Activated naive CD8-positive, alpha-beta T cell treated with anti-CD3 and anti-CD28 coated beads, Interleukin-2, amount 50 U/mL, for 24 hours (primary cell): ENCODE measurements at places on chromosomes 5 and 9.
A peak's percentile ranks its signal among the peaks of the same experiment; 100 is the strongest.

DNA sequence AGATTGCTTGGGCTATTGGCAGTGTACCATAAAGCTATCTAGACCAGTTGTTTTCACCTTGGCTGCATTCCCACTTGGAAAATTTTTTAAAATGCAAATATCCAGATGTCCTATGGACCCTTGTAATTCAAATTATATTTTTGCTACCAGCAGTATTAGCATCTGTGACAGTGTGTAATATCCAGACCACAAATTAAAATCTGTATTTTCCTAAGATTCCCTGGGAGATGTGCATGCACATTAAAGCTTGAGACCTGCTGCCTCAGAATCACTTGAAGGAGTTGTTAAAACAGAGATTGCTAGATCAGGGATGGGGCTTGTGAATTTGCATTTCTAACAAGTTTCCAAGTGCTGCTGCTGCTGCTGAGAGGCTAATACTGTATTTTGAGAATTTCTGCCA is 381.2 kb upstream of the PDE4D start:
- no peak for DNase-seq

- no peak for DNase-seq
Observed at GRCh38 chr5:74185599-74185998, 454.9 kb downstream of the ENC1 start.

- DNase-seq, result no peak
Observed at GRCh38 chr5:123455640-123456039, 32.4 kb upstream of the CEP120 start.

- DNase-seq, result peak; percentile 34
Observed at GRCh38 chr9:110427497-110428104, 89.9 kb upstream of the TXNDC8 start.

DNA sequence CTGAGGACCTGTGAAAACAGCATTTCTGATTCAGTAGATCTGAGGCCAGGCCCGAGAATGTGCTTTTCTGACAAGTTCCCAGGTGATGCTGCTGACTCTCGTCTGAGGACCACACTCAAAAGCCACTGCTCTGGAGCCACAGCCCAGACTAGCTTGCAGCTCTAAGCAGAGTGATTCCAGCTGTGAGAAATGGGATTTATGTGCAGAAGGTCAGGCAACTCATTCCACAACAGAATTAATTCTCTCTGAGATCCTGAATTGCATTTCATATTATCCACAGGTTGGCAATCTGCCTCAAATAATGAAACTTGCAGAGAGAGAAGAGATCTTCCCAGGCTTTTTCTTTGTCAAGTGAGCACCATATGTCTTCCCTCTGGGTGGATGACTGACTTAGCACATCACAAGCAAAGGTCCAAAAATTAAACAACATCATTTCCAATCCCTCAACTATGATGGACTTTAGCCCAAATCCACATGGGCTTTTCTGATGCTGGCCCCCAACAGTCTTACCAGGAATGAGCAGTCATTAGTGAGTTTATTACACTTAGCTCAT is 140.2 kb downstream of the ALDH1A1 start:
- DNase-seq, result no peak

GRCh38 chr5:143714629-143715028 is 97.3 kb upstream of the HMHB1 start:
- DNase-seq, result no peak

DNA sequence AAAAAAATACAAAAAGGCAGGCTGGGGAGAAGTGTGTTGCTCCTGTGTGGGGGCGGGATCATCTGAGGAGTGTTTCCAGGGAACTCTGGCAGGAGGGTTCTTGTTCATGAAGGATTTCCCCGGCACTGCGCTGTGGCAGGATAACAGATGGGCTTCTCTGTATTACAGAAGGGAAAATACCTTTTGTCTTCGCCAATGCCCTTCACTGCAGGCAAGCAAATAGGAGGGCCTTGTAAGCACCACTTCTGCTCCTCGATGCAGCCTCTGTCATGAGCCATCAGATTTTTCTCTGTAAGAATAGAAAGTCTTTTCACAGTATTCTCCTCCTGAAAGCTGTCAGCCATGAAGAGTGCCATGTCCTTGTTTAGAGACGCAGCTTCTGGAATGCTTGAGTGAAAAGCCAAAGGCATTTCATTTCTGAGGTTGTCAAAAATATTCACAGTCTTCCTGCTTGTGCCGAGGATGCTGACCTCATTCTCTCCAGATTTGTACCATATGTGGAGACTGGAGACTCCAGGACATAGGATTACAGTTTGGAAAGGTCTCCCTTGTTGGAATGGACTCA is 294.0 kb downstream of the YTHDC2 start:
- DNase-seq, result no peak

DNA sequence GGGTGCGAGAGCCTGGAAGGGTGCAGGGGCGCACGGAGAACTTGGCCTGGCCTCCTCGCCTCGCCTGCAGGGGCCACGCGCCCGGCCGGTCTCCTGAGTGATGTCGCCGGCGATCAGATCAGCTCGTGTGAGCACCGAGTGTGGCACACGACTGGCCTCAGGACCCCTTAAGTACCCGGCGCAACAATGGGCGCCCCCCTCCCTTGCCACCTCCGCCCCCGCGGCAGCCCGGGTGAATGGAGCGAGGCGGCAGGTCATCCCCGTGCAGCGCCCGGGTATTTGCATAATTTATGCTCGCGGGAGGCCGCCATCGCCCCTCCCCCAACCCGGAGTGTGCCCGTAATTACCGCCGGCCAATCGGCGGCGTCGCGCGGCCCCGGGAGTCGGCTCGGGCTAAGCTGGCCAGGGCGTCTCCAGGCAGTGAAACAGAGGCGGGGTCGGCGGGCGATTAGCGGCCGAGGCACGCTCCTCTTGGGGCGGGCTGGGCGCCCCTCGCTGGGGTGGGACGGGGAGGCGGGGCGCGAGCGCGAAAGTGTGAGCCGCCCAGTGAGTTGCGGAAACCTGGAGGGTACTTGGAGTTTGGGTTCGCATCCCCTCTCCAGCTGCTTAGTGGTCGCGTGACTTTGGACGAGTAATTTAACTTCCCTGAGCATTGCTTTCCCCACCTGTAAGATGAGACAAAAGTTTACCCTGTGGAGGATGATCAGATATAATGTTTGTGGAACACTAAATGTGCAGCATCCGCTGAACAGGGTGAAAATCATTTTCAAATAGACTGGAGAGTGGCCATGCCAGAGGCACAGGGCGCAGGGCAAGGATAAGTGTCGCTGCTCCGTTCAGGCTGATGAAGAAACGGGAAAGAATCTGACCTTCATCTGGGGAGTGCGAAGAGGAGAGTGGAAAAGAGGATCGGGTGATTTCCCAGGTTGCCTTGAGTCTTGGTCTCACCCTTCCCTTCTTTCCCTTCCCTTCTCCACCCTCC is at the start of gene NEUROG1:
TSS of gene NEUROG1 (minus strand) at position 145 of the 982 bp plus-strand sequence. CDS start 274 bp downstream, outside the sequence.
- DNase-seq, result peak; percentile 8

GRCh38 chr5:3634061-3634460 is 38.4 kb downstream of the IRX1 start:
- DNase-seq, result no peak

DNA sequence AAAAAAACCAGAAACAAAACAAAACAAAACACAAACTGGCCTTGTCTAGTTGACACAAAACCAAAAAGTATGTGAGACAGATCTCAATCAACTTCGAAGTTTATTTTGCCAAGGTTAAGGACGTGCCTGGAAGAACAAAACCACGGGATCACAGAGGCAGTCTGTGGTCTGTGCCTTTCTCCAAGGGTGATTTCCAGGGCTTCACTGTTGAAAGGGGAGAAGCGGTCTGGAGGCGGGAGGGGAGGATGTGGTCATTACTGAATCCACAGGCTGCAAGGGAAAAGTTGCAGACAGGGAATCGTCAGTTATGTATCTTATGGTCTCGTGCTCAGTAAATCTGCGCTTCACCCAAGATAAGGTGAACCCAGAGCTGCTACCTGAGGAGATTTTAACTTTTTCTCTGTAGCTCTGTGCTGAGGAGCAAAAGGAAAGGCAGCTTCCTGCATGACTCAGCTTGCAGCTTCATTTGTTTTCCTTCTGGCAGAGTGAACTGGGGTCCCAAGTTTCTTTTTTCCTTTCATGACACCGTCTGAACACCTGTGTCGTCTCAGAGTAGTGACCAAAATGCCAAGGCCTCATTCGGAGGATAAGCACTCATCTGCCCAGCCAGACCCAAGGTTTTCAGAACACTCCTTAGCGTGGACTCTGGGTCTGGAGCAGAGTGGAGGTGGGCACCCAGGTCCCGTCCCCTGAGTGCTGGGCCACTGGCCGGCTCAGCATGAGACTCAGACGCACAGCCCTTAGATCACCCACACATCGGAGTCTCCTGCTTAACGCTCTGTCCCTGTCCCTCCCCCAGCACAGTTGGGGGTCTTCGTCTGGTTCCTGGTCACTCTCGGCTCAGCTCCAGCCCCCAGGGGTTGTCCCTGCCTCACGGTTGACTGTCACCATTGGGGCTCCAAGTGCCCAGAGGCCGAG is 25.9 kb downstream of the ROPN1L start:
- DNase-seq, result no peak

GRCh38 chr9:135479469-135480052 is at the start of gene PPP1R26:
TSS of gene PPP1R26 (plus strand) at chr9:135479782. CDS start at chr9:135484511, 4,729 bp downstream.
- DNase-seq, result no peak

DNA sequence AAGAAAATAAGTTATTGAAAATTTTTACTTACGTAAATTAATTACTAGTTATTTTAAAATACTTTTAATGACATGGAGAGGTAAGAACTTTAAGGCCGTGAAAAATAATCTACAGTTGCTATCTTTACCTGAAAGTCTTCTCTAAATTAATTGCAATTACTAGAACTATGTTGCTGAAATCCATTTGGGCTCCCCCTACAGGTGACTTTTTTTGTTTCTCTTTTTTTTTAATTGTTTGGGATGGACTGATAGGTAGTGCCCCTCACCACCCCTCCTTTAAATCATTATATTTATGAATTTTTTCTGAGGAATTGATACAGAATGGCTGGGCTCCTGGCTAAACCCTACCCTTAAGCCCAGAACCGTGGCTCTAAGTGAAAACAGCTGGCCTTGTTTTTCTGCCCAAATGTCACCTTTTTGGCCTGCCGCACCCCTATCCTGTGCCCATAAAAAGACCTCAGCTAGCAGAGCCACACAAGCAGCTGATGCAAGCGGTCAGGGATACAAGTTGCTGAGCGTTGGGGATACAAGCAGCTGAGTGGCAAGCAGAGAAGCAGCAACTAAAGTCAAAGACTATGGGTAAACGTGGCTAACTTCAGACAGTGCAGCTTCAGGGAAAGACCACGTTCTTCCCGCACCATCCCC is 315.2 kb upstream of the ACO1 start:
- DNase-seq, result no peak

- DNase-seq, result no peak
Observed at GRCh38 chr5:36870399-36871040, 6.0 kb upstream of the NIPBL start.

GRCh38 chr9:4932681-4933080 is 52.4 kb upstream of the JAK2 start:
- DNase-seq, result no peak

DNA sequence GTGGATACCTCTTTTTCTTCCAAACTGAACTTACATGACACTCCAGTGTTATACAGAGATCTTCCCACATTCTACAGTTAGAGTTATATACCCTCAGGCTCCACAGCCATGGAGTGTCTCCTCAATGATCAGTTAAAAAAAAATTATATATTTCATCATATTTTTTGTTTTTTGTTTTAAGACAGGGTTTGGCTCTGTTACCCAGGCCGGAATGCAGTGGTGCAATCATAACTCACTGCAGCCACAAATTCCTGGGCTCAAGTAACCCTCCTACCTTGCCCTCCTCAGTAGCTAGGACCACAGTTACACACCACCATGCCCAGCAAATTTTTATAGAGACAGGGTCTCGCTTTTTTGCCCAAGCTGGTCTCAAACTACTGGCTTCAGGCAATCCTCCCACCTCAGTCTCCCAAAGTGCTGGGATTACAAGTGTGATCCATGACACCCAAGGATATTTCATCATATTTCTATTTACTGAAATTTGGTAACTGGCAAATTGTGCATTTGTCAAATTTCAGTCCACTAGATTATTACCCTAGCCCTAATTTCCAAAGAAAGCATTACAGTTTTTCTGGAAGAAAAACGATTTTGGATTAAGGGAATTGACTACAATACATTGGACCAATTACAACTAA is 18.1 kb upstream of the SCAI start:
- no peak for DNase-seq

- no peak for DNase-seq
Observed at GRCh38 chr5:133075572-133076536, 24.0 kb downstream of the HSPA4 start.

- DNase-seq, result no peak
Observed at GRCh38 chr9:136054798-136055714, 40.0 kb downstream of the NACC2 start.

- DNase-seq, result no peak
Observed at GRCh38 chr5:56330167-56330566, 97.0 kb upstream of the ANKRD55 start.

- DNase-seq, result no peak
Observed at GRCh38 chr9:82149501-82149946, 161.0 kb downstream of the SPATA31D1 start.

DNA sequence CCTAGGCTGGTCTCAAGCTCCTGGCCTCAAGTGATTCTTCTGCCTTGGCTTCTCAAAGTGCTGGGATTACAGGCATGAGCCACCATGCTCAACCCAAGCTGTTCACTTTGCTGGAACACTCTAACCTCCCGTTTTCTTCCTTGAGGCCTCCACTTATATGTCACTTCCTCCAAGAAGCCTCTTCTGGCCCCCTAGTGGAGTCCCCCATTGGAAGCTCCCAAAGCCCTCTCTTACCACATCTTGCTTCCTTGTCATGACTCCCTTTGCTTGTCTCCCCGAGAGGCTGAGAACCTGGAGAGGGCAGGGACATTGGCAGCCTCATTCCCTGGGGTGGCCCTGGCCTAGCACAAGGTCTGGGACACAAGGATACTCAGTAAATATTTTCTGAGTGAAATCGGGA is 80.8 kb downstream of the PDE6A start:
- no peak for DNase-seq

GRCh38 chr9:115596021-115596745 is 478.2 kb upstream of the TNC start:
- DNase-seq, result no peak

DNA sequence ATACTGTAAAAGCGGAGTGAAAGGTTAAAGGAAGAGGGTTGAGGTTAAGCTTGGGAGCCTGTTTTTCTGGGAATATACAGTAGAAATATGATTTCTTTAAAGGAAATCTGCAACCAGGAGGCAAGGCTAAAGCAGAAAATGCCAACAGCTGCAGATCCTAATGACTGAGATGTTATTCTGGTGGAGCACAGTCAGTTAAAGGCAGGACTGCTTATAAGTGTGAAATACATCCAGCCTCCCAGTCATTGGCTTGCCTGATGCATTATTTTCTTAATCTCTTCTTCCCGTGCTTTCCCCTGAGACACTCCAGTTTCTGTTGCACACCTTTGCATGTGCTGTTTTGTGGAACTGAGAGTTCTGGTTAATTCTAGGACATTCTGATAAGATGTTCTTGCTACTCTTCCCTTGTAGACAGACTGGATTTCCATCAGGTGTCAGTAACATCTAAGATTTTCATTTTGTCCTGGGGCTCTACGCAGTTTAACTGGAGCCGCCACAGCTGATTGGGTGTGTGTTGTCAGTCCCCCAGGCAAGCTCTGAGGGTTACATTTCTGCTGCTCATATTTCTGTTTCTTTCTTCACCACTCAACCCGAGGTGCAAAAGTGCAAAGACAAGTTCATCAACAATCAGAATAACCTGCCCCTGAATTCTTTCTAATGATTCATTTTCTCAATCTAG is 44.4 kb downstream of the CAST start:
- DNase-seq, result no peak
